ENCODE measurements at places on chromosomes 13 and 19.
A peak's percentile ranks its signal among the peaks of the same experiment; 100 is the strongest.

DNA sequence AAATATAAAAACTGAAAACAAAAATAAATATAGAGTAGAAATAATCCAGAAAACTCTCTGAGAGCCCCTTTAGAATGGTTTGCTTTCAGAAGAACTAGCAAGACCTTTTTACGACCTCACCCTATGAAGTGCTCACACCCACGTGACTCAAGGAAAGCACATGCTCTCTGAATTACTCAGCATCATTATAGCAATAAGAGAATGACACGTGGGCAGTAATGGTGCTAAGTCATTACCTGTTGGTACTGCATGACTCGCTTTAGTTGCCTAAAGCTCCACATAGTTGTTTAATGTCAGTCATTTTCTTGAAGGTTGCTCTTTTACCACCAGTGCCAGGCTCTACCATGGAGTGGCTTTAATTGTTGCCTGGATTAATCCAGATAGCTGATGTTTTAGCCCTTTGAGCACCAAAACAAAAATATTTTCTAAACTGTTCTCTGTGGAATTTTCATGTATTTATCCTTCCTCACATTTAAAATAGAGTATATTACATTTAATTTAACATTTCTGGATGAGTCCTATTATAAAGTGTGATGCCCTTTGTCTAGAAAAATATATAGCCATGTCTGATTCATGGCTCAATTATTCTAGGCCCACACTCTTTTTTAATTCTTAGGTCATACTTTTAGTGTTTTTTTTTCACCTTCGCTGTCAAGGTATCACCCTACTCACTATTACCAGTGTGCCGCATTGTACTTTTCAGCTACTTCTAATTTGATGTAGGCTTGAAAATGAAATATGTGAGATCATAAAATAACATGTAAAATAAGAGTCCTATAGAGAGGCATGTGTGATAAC, 56.8 kb downstream of the THSD1 start:
- DNase-seq: peak; percentile 91

GRCh38 chr13:39232401-39232980, 194.2 kb downstream of the NHLRC3 start:
- DNase-seq: no peak

DNA sequence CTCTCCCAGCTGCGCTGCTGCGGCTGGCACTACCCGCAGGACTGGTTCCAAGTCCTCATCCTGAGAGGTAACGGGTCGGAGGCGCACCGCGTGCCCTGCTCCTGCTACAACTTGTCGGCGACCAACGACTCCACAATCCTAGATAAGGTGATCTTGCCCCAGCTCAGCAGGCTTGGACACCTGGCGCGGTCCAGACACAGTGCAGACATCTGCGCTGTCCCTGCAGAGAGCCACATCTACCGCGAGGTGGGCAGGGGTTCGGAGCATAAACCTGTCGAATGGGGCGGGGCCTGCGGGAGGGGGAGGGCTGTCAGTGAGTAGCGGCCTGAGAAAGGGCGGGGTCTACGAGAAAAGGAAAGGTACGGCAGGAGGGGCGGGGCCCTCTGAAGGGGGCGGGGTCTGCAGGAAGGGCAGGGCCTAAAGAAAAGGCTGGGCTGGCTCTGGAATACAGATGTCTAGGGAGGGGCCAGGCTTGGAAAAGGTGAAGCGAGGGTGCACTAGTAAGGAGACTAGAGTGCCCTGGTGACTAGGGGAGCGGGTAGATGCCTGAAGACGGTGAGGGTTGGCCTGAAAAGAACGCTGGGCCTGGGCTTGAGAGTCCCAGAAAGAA, 3.6 kb downstream of the CD37 start:
- DNase-seq: peak; percentile 30

GRCh38 chr13:86491121-86491520, 691.9 kb upstream of the SLITRK6 start:
- DNase-seq: no peak

Measured in ELR (cell line).